ENCODE measurements at places on chromosomes 11 and 22. TPM values are rescaled to one million over a fixed set of nuclear protein-coding genes. Genes with fewer than 3 reads are reported as not detected.

DNA sequence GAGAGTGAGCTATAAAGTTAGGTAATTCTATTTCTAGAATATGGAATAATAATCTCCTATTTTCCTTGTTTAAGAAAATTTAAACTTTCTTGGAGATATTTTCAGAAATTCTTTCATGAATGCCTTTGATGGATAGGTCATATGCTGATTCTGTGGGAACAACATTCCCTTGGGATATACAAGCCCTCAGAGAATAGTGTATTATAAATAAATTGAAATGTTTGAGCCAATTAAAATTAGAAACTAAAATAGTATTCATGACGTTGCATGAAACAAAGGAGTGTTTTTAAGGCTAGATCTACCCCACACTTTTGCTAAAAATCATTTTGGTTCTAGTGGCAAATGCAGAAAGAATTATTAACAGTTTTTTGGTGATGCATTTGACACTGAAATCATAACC, 269.3 kb upstream of the ANO3 start:
- no peak for DNase-seq

DNA sequence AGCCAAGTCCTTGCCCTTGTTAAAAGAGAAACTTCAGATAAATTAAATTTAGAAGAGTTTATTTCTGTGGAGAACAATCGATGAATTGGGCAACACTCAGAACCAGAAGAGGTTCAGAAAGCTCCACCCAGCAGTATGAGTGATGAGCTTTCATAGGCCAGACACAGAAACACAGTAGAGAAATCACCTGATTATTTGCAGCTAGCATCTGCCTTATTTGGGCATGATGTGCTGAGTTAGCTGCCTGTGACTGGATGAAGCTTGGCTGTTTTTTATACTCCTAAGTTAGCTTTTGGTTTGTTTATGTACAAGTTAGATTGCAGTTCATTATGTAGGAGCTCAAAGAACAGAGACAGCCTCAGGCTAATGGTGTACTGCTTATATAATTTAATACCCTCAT, 269.5 kb upstream of the SESN3 start:
- no peak for DNase-seq

The OR6A2 gene
- total RNA-seq, result not detected

The SEPTIN5 gene
- total RNA-seq, result 120 TPM

Data from Right ventricle myocardium inferior (tissue), 1 donor.